Glutamatergic neuron (in vitro differentiated cells): ENCODE measurements at places on chromosomes 3 and 15. TPM values are rescaled to one million over a fixed set of nuclear protein-coding genes. Genes with fewer than 3 reads are reported as not detected.

Gene LRRC3B
- total RNA-seq = 1.9 TPM

- no peak for DNase-seq
- no peaks in the 10 kb centered on the region for H3K27me3 ChIP-seq
- no peak overlapping the region for H3K4me3 ChIP-seq
- H3K27ac ChIP-seq = no peak overlapping the region
- no peaks in the 10 kb centered on the region for H3K4me1 ChIP-seq
Observed at GRCh38 chr3:142319094-142319493, 93.7 kb upstream of the GK5 start.

DNA sequence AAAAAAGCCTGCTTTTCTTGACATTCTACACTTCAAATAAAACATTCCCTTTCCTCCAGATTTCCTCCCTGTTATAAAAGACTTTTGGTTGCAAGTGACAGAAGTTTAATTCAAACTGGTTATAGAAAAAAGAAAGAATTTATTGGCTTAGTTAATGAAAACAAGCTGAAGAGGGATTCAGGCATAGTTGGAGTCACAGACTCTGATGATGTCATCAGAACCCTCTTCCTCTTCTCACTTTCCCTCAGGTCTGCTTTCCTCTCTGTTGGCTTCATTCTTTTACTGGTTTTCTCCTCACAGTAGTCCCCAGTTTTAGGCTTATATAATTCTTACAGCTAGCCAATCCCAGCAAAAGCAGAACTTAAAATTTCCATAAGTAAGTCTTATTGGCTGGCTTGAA lies 32.0 kb upstream of the MBNL1 start:
- DNase-seq = no peak
- peaks cover 2% of the 10 kb centered on the region for H3K27me3 ChIP-seq
- H3K4me3 ChIP-seq = no peak overlapping the region
- H3K4me1 ChIP-seq = peaks cover 3% of the 10 kb centered on the region
- no peaks in the 10 kb centered on the region for H3K36me3 ChIP-seq

Gene SPATA12
- not detected for total RNA-seq

Gene CCNDBP1
- total RNA-seq = 86.8 TPM
